CD4-positive, alpha-beta T cell (primary cell): ENCODE measurements at places on chromosomes 7 and 10. TPM values are rescaled to one million over a fixed set of nuclear protein-coding genes. Genes with fewer than 3 reads are reported as not detected.

DNA sequence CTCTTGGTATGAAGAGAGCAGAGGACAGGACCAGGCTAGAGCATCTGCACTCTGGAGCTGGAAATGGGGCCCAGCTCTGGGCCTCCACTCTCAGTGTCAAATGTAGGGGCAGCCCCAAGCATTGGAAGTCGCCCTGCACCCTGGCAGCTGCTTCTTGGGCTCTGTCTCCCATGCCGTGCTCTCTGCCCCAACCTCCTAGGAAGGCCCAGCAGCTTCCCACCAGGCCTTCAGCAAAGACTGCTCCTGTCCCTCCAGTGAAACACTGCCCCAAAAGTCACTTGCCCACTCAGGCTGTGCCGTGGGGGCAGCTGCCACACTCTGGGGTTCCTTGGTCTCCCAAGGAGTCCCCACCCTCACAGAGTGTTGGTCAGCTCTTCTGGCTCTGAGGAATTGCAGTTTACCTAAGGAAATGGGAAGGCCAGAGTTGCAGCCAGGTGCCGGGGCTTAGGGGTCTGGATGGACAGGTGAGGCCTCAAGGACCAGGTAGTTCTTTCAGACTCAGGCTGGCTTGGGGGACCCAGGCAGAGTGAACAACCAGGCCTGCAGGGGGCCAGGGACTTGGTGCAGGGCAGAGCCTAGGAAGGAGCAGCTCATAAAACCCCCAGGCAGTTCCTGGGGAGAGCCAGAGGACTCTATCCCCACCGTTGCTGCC lies 9.4 kb upstream of the OPN4 start:
- DNase-seq = no peak

DNA sequence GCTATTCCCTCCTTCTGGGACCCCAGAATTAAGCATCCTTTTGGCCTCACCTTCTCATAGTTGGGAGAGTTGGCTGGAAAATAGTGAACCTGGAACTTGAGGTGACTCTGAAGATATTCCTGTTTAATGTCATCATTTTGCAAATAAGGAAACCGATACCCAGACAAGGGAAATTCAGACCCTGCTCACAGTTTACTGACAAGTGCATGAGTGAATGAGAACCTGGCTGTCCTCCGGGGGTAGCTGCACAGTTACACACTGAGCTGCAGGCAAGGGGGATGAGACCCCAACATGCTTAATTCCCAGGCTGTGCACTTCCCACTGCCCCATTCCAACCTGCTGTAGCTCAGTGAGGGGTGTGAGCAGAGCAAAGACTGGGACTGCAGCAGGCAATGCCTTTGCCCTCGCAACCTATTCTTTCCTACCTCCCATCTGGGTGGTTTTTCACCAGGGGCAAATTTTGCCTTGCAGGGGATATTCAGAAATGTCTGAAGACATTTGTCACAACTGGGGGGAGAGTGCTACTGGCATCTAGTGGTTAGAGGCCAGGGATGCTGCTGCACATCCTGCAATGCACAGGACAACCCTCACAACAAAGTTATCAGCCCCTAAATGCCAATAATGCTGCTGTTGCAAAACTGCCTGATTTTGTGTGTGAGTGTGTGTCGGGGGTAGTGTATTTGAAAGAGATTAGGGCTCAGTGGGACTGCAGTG lies 136.2 kb downstream of the SORCS3 start:
- no peak for DNase-seq

Gene GNGT1
- total RNA-seq = not detected

GRCh38 chr7:47149208-47149839 lies 432.6 kb downstream of the TNS3 start:
- DNase-seq = no peak

DNA sequence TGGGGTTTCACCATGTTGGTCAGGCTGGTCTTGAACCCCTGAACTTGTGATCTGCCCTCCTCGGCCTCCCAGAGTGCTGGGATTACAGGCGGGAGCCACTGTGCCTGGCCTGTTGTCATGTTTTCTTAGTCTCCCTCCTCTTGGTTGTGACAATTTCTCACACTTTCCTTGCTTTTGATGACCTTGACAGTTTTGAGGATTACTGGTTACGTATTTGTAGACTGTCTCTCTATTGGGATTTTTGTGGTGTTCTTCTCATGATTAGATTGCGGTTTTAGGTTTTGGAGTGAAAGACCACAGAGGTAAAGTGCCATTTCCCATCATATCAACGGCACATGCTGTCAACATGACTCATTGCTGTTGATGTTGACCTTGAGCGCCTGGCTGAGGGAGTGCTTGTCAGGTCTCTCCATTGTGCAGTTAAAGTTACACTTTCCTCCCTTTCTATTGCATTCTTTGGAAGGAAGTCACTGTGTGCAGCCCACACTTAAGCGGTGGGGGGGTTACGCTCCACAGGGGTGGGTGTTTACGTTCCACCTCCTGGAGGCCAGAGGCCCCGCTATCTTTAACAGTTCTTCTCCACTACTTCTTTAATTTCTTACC lies 10.8 kb downstream of the NEURL1 start:
- DNase-seq = no peak

Gene APBB1IP
- 45.6 TPM for total RNA-seq
